ENCODE measurements at places on chromosomes 1 and 21.

DNA sequence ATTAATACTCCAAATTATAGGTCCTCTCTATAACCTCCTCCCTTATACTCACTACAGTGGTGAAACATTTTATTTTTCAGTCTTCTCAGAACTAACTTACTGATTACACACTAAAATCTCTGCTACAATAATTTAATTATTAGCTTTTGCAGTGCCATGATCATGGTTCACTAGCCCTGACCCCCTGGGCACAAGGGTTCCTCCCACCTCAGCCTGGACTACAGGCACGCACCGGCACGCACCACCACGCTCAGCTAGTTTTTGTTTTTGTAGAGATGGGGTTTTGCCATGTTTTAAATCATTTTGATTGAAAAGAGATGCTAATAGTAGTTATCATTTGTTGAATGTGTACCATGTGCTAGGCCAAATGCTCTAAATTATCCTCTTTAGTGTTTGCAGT lies 6.3 kb downstream of the PATJ start:
- DNase-seq = no peak

GRCh38 chr1:47189844-47190508 lies at the start of gene PDZK1IP1:
TSS of gene PDZK1IP1 (minus strand) at chr1:47190036. CDS start at chr1:47189932, 104 bp downstream.
- no peak for DNase-seq

- DNase-seq = no peak
These were observed 12.5 kb downstream of the CDC7 start for GRCh38 chr1:91513160-91513559.

- no peak for DNase-seq
These were observed 10.2 kb downstream of the EEIG2 start for GRCh38 chr1:108570128-108570527.

GRCh38 chr21:42389449-42389835 lies 6.4 kb downstream of the TMPRSS3 start:
- DNase-seq = no peak

Measured in NCI-H187 (cell line).